ENCODE measurements at places on chromosomes 1 and 21.

- no peak for DNase-seq
Observed at GRCh38 chr1:44826375-44827196, 16.5 kb downstream of the PTCH2 start.

GRCh38 chr1:243272401-243272800 lies 16.6 kb downstream of the SDCCAG8 start:
- DNase-seq, result no peak

DNA sequence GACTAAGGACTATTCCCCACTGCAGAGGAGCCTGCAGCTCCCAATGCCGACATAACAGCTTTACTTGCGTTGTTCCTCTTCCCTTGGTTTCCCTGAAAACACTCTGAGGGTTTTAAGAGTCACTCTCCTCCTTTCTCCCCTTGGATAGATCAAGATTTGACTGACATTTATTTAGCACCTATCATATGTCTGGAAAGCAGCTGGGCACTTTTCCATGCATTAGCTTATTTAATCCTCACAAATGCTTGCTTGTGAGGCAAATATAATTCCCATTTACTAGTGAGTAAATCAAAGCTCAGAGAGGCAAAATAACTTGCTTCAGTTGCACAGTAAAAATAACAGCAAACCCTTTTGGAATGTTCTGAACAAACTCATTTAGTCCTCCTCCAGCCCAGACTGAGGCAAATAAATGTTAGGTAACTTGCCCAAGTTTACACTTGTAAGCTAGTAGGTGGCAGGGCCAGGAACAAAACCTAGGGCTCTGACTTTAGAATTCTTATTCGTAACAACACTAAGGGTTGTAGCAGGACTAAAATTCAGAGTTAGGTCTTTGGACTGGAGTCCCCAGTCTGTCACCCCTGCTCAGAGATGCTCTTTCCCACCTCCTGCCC lies 81.4 kb downstream of the KCND3 start:
- DNase-seq, result no peak

- no peak for DNase-seq
Observed at GRCh38 chr1:227378871-227379554, 60.7 kb upstream of the CDC42BPA start.

DNA sequence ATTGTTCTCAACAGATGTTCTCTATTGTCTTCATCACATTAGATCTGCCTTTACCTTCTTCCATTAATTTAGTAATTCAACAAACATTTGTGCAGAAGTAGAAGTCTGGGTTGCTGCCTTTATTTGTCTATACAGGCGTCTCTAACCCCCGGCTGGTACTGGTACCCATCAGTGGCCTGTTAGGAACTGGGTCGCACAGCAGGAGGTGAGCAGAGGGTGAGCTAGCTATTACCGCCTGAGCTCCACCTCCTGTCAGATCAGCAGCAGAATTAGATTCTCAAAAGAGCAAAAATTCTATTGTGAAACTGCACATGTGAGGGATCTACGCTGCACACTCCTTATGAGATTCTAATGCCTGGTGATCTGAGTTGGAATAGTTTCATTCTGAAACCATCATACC lies 12.9 kb upstream of the EDEM3 start:
- no peak for DNase-seq

DNA sequence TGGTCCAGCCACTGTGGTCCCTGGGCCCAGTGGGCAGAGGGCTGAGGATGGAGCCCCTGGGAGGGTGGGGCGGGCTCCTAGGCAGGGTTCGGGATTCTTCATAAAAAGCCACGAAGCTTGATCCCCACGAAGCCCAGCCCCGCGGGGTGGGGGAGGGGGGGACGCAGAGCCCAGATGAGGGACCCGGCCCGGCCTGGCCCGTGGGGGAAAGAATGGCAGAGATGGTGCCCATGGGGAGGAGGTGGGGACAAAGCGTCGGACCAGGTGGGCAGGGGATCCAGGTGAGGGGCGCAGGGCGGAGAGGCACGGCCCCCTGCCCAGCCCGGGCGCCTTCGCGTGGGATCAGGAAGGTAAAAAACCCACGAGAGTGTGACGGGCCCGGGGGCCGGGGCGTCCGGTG lies 6.0 kb upstream of the SMIM12 start:
- DNase-seq, result peak; percentile 36

DNA sequence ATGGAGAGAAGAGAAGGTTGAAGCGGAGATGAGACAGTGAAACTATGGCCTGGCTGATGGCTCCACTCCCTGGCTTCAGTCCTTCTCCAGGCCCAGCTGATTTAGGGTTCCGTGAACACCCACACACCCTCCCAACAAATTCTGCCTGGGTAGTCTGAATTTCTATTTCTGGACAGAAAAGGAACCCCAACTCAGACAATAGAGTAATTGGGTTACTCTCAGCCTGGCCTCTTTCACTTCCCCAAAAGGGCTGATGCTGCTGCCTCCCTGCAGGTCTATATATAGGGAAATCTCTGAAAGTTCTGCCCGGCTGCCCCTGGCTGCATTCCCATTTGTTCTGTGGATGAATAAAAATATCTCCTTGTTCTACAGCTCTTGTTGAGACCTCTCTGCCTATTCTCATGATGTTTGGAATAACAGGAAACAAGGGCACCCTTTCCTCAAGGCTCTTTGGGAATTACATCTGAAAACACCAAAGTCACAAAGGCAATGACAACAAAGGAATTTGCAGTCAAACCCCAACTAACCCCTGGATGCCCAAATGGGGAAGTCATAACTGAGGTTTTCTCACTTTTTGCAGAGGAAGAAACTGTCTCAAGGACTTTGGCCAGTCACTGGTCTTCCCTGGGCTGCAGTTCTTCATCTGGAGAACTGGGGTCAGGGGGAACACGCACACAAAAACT lies 11.4 kb upstream of the ZSCAN20 start:
- no peak for DNase-seq

DNA sequence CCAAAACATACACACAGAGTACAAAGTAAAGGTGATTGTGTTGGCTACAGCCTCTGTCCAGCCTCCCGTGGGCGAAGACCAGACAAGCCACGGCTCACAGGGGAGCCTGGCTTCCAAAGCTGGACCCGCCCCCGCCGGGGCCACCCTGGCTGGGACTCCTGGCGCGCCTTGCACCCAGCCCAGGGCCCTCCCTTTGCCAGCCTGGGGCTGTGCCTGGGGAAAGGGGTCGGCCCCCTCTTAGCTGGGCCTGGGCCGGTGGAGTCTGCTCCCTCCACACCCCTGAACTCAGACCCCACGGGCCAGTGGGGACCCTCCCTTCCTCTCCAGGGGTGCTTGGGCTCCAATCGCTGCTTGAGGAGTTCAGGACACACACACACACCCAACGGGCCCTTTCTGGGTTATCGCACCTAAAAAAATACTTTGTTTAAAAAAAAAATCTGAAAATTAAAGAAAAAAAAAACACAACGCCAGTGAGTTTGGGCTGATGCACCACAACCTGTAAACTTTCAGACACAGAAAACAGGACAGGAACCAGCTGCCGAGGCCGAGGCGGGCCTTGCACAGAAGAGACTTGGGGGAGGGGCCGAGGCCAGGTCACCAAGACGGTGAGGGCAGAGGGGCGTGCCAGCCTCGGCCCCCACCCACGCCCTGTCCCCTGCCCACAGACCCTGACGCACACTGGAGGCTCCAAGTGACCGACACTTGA lies 56.3 kb downstream of the KCNAB2 start:
- peak; percentile 12 for DNase-seq

Measured in activated naive CD4-positive, alpha-beta T cell treated with anti-CD3 and anti-CD28 coated beads, Interleukin-2, amount 50 U/mL, for 16 hours (primary cell).